ENCODE measurements at places on chromosomes 13 and 19.

GRCh38 chr19:4502282-4503131 is 15.8 kb downstream of the PLIN4 start:
- no peak for DNase-seq

GRCh38 chr19:53158119-53158656 is 665 bp downstream of the ZNF347 start:
- no peak for DNase-seq

- peak; percentile 88 for DNase-seq
Measured at GRCh38 chr19:1383312-1384084, at the start of gene NDUFS7. Gene NDUFS7, plus strand, starts transcription at chr19:1383907. Its CDS starts 20 bp downstream, at chr19:1383927.

- no peak for DNase-seq
Measured at GRCh38 chr19:11453468-11454341, 18.3 kb downstream of the PRKCSH start.

- DNase-seq: peak; percentile 27
Measured at GRCh38 chr13:41075034-41075433, 13.7 kb downstream of the WBP4 start.

DNA sequence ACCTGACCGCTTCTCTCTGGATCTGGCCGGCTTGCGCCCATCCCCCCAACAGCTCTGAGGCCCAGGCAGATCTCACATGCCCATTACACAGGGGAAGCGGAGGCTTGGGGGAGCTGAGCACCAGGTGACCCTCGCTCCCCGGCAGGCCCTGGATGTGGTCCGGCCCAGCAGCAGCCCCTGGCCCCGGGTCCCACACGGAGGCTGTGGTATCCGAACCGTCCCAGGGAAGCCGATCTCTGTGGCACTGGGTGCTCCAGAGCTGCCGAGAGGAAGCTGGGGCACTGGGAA is 27.7 kb downstream of the SBNO2 start:
- DNase-seq: no peak

DNA sequence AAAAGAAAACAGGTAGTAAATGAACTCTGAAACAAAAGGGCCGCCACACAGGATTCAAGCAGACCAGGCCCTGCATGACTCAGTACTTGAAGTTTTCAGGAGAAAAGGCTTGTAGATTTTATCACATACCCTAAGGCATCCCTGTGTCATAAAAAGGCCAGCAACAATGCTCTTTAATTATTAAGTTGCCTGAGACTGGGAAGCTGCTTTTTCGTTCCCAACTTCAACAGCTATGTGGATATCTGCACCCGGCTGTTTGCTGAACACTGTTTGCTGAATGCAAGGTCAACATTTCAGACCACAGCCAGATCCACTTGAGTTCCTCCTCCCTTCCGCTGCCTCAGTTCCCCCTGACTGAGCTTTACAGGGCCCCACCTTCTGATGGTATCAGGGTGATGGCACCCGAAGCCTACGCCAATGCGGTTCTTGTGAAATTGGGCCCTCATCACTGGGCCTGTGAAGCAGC is 6.1 kb upstream of the ECH1 start:
- no peak for DNase-seq

- DNase-seq: no peak
Measured at GRCh38 chr13:101455863-101456262, 3.4 kb downstream of the ITGBL1 start.

- DNase-seq: no peak
Measured at GRCh38 chr13:113668491-113668971, 1.5 kb downstream of the GRK1 start.

DNA sequence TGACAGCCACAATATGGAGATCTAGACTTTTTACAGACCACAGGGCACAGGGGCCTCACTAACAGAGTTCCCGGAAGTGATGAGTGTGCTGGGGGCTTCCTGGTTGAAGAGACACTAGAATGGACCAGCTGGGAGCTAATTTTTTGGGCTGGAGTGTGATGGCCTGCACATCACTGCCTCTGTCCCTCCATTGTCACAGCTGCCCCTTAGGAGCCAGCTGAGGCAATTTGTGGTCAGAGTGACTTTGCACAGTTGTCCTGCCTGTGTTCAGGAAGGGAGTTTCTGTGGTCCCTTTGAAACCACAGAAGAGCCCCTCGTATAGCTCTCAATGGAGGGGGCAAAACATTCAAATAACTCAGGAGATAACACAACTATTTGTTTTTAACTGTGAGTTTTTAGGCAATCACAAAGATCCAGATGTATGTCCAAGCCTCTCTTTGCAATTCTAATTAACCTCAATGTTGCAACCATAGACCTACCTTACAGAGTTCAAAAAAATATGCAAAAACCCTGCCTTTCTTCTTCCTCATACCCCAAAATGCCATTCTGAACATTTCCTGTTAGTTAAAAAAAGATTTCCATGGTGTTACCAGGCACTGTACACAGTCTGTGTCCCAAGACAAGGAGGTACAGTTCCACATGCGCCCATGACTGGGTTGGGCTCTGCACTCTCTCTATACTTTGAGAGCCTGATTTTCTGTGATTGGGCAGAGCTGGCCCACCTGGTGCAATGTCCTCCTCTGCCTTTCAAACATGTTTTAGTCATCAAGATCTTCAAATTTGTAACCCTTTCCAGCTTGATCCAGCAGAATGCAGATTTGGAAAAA is 2.4 kb downstream of the ALOX5AP start:
- DNase-seq: no peak

GRCh38 chr19:54574527-54575056 is 1.0 kb downstream of the LILRA2 start:
- no peak for DNase-seq

Data from naive thymus-derived CD8-positive, alpha-beta T cell (primary cell).